ENCODE measurements at places on chromosomes 7 and 10. TPM values are rescaled to one million over a fixed set of nuclear protein-coding genes. Genes with fewer than 3 reads are reported as not detected.

The CAMK1D gene
- total RNA-seq: 6.2 TPM

The PURB gene
- 15.7 TPM for total RNA-seq

The ATP6V0A4 gene
- total RNA-seq: not detected

The GPR141 gene
- total RNA-seq: not detected

The GSTO2 gene
- 3.4 TPM for total RNA-seq

The LRIT1 gene
- not detected for total RNA-seq

The LFNG gene
- 0.93 TPM for total RNA-seq

The HYAL4 gene
- total RNA-seq: not detected

The PON3 gene
- not detected for total RNA-seq

Data from aortic smooth muscle cell (primary cell).